ENCODE measurements at places on chromosomes 3 and 15. TPM values are rescaled to one million over a fixed set of nuclear protein-coding genes. Genes with fewer than 3 reads are reported as not detected.

RBM15B gene
- total RNA-seq = 28.6 TPM

GP5 gene
- 0.49 TPM for total RNA-seq

GOLGA6L7 gene
- not detected for total RNA-seq

BTLA gene
- not detected for total RNA-seq

UROC1 gene
- not detected for total RNA-seq

PLS1 gene
- 0.99 TPM for total RNA-seq

LMAN1L gene
- total RNA-seq = not detected

NT5DC2 gene
- 68.2 TPM for total RNA-seq

SLC51B gene
- total RNA-seq = not detected

C3orf62 gene
- 2.9 TPM for total RNA-seq

SEC62 gene
- 52.3 TPM for total RNA-seq

DUOXA1 gene
- 0.36 TPM for total RNA-seq

TMEM45A gene
- total RNA-seq = 13.7 TPM

SEMA3G gene
- total RNA-seq = not detected

ABI3BP gene
- 108 TPM for total RNA-seq

C15orf40 gene
- total RNA-seq = 15.8 TPM

TMEM212 gene
- total RNA-seq = not detected

CEMIP gene
- total RNA-seq = 249 TPM

TMEM158 gene
- 19.3 TPM for total RNA-seq

CFAP161 gene
- 4.0 TPM for total RNA-seq
